ENCODE measurements at places on chromosomes 11 and 22. TPM values are rescaled to one million over a fixed set of nuclear protein-coding genes. Genes with fewer than 3 reads are reported as not detected.

- no peak for DNase-seq
Measured at GRCh38 chr11:102428696-102429095, 23.9 kb downstream of the TMEM123 start.

DNA sequence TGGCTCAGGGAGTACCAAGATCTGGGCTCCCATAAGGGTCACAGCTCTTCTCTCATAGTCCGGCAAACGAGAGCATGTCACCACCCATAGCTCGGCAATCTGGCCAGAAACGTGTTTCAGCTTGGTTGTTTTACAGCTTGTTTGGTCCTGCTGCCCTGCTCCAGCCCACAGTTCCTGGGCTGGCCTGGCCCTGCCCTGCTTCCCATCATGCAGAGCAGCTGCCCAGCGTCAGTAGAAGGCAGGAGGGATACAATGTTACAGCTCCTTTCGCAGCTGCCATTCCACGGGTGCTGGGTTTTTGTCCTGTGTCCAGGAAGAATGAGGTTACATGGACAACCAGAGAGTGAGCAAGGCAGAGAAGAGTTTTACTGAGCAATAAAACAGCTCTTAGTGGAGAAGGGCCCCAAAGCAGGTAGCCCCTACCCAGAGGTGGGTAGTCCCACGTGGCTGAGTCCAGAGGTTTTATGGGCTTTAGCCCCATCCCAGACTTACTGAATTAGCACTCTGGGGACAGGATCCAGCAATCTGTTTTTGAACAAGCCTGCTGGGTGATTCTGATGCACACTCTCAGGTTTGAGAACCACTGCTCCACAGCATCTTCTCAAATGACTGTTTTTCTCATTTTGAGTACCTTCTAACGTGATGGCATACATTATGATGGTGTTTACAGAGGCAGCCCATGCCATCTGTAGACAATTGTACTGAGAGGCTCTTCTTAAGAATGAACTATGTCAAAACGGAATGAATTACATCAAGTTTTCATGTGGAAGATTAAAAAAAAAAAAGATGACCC, 5.8 kb upstream of the MS4A18 start:
- DNase-seq, result no peak

DNA sequence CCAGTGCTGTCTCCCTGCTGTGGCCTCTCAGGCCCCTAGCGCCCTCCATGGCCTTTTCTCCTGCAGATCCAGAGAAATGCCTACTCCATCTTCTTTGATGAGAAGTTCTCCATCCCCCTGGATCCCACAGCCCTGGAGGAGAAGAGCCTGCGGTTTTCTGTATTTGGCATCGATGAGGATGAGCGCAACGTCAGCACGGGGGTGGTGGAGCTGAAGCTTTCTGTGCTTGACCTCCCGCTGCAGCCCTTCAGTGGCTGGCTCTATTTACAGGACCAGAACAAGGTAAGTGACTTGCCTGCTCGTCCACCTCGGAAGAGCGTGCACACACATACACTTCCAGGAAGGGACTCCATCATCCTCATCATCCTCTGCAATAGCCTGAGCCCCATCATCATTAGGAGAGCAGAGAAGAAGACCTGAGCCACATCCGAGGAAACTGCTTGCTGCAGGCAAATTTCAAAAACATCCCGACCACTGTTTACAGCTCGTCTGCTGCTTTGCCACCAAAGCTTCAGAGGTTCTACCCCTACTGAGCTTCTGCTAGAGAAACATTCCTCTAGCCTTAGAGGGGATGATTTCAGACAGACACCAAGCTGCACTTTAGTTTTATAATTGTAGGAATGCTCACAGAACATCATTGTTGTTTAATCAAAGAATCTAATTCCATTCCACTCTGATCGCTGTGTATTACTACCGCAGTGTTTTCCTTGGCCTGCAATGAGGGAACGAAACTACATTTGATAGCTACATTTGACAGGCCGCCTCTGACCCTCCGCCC, 12.9 kb upstream of the RHOD start:
- no peak for DNase-seq

The PTPN5 gene
- polyA plus RNA-seq, result 0.47 TPM

DNA sequence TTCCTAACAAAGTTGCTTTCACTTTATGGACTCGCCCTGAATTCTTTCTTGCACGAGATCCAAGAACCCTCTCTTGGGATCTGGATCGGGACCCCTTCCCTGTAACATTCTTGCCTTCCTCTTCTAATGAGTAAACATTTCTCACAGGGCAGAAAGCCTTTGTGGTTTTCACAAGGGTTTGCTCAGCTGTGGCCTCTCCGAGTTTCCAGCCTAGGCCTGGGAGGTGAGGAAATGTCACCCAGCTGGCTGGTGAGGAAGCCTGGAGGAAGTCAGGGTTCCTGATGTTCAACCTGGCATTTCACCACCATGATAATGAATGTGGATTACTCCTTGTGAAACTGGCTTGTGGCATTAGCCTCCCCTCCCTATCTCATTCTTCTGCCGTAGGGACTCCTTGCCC, 224.9 kb downstream of the DSCAML1 start:
- no peak for DNase-seq

The MYEOV gene
- 5.1 TPM for polyA plus RNA-seq

DNA sequence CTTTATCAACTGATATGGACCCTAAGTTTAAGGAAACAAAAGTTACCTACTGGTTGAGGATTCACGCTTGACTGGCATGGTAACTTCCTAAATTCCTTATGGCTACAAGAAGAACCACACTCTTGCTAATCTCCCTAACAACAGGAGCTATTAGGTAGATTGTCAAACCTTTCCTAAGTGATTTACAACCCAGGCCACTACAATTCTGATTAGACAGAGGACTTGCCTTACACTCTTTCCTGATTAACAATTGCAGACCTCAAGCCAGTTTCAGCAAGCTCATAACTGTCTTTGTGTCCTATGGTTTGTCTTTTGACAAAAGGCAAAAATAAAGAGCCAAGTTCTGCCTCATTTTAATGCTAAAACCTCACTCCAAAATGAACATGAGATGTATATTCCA, 16.3 kb downstream of the OR52K2 start:
- DNase-seq, result no peak

DNA sequence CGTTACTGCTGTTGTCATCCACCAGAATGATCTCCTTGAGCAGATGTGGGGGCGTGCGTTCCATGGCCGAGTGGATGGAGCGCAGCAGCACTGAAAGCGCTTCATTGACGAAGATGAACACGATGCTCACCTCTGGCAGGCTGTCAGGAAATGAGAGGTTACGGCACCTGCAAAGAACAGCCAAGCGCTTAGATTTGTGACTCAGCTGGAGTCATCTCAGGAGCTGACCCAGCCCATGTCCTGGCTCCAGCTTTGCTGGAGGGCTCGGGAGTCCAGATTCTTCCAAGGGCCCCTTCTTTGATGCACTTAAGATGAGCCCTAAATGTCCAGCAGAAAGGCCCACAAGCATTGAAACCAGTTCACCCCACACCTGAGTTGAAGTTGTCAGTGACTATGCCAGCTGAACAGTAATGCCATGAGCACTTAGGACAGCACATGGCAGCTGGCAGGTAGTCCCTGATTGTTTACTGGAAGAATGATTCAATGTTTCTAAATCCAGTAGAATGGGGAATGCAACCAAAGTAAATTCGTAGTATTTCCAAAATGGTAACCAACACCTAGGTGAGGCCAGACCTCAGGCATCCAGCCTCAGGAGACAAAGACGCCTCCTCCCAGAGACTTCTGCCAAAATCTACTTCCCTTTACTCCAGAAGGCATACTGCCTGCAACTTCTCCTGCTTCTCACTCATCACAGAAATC, 79.7 kb upstream of the CSNK2A3 start:
- DNase-seq, result no peak

GRCh38 chr11:75637998-75638397, 30.8 kb downstream of the MAP6 start:
- no peak for DNase-seq

DNA sequence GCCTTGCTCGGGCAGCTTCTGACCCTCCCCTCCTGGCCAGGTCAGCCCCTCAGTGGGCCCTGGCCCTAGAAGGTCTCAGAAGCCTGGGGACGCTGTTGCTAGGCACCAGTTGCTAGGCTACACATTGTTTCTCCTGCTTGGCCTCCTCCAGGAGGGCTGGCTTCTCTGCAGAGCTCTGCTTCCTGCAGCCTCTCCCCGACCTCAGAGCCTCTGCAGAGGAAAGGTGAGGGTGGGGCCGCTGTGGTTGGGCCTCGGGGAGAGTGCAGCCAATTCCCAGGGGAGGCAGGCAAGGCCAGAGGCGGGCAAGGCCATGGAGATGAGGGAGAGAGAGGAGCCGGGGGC, 27.6 kb upstream of the LRRC10B start:
- DNase-seq, result peak; percentile 52

The MB gene
- polyA plus RNA-seq, result not detected

GRCh38 chr11:47189100-47189834, 3.0 kb upstream of the PACSIN3 start:
- no peak for DNase-seq

GRCh38 chr22:48362721-48363404, 1464.8 kb downstream of the BRD1 start:
- no peak for DNase-seq

GRCh38 chr11:45945397-45945999, 23.0 kb downstream of the LARGE2 start:
- no peak for DNase-seq

DNA sequence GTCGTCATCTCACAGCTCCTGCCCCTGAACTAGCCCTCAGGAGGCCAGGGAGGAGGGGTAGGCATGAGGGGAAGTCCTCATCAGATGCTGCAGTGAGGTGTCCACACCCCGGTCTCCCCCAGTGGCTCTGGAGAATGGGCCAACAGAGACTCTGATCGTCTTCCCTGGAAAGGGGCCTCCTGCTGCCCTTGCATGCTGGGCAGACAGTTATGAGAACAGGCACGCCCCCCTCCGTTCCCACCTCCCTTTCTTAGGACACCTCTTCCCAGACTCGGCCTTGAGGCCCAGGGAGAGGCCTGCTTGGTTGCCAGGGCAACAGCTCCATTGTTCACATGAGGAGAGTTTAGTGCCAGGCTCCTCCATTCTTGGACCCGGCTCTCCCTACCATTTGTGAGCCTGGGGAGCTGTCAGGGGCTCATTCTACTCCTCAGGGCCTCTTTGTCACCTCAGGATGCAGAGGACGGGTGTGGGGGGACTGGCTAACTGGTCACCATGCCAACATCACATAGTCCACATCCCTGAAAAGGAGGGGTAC, 157.7 kb downstream of the TTC17 start:
- no peak for DNase-seq

DNA sequence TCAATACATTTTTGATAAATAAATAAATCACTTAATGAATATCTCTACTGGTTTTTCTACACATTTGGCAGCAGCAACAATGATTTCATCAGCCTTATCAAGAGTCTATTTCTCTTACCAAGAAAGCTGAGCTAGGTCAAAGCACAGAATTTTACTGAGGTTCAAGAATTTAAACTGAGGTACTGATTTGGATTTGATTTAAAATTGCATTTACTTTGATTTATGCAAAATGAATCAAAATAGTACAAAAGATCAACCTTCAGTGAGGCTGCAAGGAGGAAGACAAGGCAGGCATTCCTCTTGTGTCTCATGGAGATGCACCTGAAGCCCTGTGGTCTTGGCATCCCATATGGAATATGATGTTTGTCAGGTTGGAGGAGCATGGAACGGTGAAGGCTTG, 15.5 kb upstream of the EP300 start:
- DNase-seq, result no peak

GRCh38 chr22:30178181-30179126, 68.1 kb downstream of the LIF start:
- DNase-seq, result no peak

DNA sequence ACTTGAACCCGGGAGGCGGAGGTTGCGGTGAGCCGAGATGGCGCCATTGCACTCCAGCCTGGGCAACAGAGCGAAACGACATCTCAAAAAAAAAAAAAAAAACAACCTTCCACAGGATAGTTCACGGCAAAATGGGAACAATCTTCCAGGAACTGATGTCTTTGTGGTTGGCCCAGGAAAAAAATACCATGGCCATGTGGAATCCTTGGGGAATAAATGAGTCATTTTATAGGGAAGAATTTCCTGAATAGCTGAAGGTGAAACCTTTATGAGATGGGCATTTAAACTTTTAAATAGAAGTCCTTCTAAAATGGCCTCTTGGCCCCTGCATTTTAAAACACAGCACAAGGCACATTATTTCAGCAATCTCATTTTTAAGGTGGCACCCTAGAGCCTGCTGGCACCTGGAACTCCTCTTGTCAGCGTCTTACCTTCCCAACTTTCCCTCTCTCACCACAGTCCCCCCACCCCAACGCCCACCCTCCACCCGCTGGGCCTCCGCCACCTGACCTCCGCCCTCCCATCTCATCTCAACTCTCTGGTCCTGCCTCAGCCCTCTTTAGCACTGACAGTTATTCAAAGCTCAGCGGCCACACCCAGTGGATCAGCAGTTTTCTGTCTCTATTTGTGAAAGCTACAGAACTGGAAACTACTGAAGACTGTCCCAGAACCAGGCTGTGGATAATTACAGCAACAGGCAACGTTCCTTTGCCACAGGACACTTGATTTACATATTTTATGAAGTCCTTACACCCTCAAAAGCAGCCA, 43.1 kb downstream of the SCGB1A1 start:
- no peak for DNase-seq

The TIGD3 gene
- 0.56 TPM for polyA plus RNA-seq

The C11orf16 gene
- polyA plus RNA-seq, result 0.56 TPM

The CD248 gene
- polyA plus RNA-seq, result 60.0 TPM

The PLEKHB1 gene
- polyA plus RNA-seq, result 12.2 TPM

The IGLL1 gene
- 0.28 TPM for polyA plus RNA-seq

DNA sequence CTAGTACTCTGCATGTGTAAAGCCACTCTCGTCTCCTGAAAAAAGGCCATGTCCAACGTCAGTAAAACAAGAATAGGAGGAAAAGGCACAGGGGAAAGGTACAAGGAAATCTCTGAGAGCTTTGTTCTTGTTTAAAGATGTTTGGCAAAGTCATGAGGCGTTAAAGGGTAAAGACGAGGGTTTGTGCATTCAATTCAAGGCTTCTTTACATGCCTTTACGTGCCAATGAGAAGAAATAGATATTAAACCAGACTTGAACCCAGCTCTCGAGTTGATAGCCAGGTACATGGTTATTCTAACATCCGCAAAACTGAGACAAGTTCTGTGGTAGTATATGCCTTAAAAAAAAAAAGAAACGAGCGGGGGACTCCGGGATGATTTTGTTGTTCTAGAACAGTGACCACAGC, 704 bp upstream of the CFL1 start:
- no peak for DNase-seq

The DUSP18 gene
- 7.8 TPM for polyA plus RNA-seq

- no peak for DNase-seq
Measured at GRCh38 chr11:78359921-78360320, 57.7 kb downstream of the GAB2 start.

The FREY1 gene
- polyA plus RNA-seq, result 0.25 TPM

GRCh38 chr11:10544491-10545465, 3.8 kb upstream of the RNF141 start:
- no peak for DNase-seq

The MS4A15 gene
- not detected for polyA plus RNA-seq

The KCNJ1 gene
- polyA plus RNA-seq, result 65.7 TPM

All from renal cortex interstitium (tissue), 15 donors.